H54 (cell line): ENCODE measurements at places on chromosomes 3 and 15.

DNA sequence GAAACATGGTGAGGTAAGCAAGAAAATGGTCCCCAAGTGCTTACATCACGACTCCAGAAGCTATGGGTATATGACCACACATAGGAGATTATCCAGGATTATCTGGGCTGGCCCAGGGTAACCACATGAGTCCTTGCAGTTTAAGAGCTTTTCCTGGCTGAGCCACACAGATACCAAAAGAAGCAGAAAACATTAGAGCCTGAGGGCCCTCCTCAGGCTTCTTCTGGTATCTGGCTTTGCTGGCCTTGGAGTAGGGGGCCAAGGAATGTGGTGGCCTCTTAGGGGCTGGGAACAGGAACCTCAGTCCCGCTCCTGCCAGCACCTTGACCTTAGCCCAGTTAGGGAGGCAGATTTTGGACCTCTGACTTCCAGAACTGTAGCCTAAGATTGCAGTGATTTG, 259.1 kb downstream of the KCNMB2 start:
- no peak for DNase-seq

DNA sequence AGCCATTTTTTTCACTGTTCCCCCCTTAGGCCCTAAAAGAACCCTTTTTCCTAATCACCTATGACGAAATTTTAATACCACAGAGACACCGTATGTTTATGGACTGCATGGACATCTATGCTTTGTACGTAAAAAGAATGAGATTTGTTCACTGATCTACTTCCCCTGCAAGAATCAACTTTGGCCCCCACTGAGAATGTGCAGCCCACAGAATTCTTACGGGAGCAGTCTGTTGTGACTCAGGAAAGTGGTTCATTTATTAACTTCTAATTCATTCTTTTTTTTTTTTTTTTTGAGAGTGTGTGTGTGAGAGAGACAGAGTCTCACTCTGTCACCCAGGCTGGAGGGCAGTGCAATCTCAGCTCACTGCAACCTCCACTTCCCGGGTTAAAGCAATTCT, 17.6 kb downstream of the EIF4E3 start:
- DNase-seq: no peak

DNA sequence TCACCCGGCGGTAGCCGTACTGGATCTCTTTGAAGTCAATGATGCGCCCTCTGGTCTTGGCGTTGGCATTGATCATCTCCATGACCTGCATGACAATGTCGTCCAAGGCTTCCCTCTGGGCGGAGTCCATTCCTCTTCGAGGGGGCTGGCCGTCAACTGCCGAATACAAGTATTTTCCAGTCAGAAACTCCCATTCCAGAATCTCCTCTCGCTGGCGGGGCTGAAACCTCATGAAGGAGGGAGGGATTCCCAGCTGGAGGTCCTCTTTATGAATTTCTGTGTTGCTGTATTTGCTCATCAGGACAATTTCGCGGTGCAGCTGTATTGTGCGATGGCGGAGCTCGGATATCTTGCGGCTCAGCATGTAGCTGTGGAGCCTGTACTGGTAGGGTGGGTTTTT, 73.4 kb downstream of the CHSY1 start:
- DNase-seq: no peak

- DNase-seq: no peak
These were observed 6.1 kb upstream of the CMTM6 start for GRCh38 chr3:32508711-32509110.

DNA sequence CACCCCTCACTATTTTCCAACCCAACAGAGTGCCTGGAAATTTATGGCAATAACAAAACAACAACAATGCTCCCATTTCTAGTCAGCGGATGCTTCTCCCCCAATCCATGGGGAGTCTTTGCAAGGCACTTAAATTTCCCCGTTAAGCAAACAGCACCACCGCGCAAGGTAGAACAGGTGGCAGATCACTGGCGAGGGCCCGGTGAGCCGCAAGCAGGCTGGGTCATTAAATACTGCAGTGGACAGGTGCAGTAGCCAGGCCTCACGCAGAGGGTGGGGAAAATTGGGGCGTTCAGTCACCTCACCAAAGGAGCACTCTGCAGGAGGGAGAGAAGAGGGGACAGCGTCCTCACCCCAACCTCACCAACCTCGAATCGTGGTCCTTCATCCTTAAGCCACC, 147.5 kb downstream of the NTRK3 start:
- DNase-seq: no peak

DNA sequence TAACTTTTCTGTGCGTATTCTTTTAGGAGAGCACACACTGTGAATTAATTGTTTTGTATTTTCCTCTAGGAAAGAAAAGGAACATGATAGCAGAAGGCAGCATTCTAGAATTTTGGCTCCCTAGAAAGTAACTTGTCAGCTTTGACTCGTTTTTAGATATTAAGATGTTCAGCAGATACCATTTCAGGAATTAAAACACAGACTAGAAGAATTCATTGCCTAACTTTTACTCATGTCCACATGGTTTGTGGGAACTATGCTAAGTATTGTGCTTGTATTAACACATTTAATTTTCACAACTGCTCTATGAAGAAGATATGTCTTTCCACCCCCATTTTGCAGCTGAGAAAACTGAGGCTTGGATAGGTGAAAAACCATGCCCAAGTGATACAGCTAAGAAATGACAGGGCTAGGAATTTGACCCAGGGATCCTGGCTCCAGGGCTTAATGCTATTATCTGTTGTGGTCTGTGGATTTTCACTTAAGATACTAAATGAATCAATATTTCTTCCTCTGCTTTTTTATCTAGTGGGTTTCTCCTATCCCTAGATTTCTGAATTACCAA, 128.8 kb downstream of the MITF start:
- no peak for DNase-seq
